HT-29 (cell line): ENCODE measurements at places on chromosomes 2 and 18.

DNA sequence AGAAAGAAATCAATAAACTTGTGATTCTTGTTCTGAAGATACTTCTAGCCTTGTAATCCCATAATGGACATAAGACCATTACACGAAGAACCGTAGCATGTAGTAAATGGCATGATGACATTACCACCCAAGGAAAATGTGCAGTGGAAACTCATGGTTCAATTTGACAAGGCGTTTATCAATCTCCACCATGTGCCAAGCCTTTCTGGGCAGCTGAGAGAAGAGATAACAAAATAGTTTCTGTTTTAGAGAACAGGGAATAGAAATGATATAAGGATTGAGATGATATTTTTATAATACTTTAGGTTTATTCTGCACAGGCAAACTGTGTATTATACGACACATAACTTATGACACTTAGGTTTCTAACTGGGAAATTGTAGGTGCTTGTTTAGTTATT, 19.2 kb downstream of the ABI2 start:
- no peak for DNase-seq

DNA sequence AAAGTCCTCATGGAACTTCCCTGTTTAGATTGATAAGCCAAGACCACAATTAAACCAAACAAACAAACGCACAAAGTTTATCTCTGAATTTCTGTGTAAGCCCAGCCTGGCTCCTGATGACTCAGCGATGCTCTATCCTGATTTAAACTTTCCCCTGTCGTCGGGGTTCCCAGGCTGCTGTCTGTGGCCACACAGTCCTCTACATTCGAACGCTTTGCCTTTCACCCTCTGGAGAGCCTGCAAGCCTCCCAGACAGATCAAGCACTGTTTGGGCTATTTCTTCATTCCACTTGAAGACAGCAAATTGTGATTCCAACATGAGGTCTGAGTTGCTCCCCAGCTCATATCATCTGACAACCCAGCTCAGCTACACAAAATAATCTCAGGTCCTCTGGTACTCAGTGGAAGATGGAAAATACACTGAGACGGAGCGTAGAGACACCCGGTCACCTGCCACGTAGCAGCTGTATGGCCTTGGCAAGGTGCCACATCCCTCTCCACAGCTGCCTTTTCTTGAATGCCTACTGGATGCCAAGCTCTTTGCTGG, 51.2 kb downstream of the CYRIA start:
- no peak for DNase-seq

- no peak for DNase-seq
Observed at GRCh38 chr2:190214426-190215194, 105.0 kb downstream of the HIBCH start.

GRCh38 chr2:30911327-30911726, 104.1 kb upstream of the CAPN13 start:
- no peak for DNase-seq

DNA sequence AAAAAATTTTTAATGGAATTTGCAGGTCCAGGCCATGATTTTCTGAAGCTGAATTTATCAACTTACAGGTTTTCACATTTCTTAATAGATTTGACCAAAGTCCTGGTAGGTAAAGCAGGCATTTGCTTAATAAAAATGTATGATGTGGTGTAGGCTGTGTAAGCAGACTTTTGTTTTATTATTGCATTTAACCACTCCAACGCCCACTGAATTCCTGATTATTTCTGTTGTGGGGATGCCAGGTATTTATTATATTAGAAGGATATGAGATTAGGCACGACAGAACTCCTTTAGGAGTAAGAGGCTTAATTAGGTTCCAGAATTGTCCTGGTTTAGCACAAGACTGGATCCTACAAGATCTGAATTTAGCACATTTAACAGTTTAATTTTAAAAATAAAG, 111.1 kb downstream of the ADCYAP1 start:
- DNase-seq = no peak

- peak; percentile 80 for DNase-seq
Observed at GRCh38 chr2:227106845-227107759, 56.9 kb downstream of the COL4A4 start.

DNA sequence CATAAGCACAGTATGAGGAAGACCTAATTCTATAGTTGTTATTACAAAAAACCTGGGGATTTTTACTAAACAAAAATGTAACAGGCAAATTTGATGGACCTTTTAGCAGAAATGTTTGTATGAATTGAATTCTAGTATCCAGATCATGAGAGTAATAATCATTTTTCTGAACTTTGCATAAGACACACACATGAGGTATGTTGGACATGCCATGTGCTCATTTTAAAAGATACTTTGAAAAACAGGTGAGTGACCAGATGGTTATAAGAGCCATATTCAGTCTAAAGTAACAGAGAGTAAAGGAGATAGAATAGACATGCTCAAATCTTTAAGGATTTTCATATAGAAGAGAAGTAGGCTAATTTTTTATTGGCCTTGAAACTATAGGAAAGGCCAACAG, 663.6 kb downstream of the NRXN1 start:
- no peak for DNase-seq

DNA sequence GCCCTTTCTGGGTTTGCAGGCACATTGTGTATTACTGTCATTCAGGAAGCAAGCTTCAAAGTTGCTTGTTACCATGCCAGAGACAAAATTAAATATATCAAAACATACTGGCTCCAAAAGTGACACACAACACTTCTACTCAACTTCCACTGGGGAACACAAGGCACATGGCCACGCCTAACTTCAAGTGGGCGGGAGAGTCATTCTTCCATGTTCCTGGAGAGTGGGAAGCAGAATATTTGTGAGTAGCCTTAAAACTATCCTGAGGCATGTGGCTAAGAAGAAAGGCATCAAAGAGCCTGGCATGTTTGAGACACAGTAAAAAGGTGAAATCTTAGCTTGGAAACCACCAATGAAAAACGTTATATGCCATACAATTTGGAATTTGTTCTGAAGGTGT, 90.5 kb upstream of the TACR1 start:
- DNase-seq = no peak

- no peak for DNase-seq
Observed at GRCh38 chr2:90076311-90076710, 1384.8 kb downstream of the RPIA start.

GRCh38 chr2:121388371-121388770, 103.4 kb upstream of the TFCP2L1 start:
- no peak for DNase-seq

- no peak for DNase-seq
Observed at GRCh38 chr2:128442891-128443302, 124.2 kb upstream of the HS6ST1 start.

- no peak for DNase-seq
Observed at GRCh38 chr18:79472176-79472575, 76.4 kb downstream of the NFATC1 start.

GRCh38 chr2:190420801-190421200, 12.6 kb downstream of the MFSD6 start:
- no peak for DNase-seq

GRCh38 chr2:112493858-112494648, 12.1 kb downstream of the TTL start:
- DNase-seq = peak; percentile 43

- no peak for DNase-seq
Observed at GRCh38 chr2:96214554-96214953, 5.9 kb upstream of the STARD7 start.

GRCh38 chr2:236517251-236518031, 52.2 kb upstream of the ACKR3 start:
- DNase-seq = no peak

DNA sequence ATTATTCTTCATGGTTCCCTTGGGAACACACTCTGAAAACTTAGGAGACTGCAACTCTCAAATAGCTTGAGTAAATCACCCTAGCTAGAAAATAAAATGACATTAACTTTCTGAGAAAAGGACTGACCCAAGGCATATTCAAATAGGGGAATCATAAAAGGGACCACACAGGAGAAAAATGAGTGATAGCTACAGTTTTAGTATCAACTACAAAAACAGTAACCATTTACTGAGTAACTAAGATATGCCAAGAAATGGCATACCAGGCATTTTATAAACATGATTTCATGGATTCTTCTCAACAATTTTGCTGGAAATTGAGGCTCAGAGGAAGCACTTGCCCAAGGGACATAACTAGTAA, 84.5 kb downstream of the AFF3 start:
- no peak for DNase-seq

GRCh38 chr2:234099266-234099665, 48.8 kb downstream of the SPP2 start:
- DNase-seq = no peak

DNA sequence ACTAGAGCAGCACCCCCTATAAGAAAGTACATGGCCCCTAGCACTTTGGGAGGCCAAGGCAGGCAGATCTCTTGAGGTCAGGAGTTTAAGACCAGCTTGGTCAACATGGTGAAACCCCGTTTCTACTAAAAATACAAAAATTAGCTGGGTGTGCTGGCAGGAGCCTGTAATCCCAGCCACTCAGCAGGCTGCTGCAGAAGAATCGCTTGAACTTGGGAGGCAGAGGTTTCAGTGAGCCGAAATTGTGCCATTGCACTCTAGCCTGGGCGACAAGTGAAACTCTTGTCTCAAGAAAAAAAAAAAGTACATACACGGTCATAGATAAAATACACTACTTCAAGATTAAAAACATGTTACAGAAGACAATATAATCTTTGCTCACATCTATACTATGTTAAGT, 63.8 kb downstream of the RAPH1 start:
- DNase-seq = no peak

DNA sequence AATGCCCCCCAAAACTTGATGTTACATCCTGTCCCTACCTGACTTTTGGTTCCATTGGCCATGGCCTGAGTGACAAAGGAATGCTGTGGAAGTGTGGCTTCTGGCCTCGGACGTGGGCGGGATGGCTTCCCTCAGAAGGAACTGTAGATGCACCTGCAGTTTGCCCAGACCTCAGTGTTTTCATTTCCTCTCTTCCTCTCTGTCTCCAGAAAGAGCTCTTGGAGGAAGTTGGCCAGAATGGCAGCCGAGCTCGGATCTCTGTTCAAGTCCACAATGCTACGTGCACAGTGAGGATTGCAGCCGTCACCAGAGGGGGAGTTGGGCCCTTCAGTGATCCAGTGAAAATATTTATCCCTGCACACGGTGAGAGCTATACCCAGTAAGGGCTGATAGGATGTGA, 61.0 kb upstream of the TMEM87B start:
- no peak for DNase-seq

DNA sequence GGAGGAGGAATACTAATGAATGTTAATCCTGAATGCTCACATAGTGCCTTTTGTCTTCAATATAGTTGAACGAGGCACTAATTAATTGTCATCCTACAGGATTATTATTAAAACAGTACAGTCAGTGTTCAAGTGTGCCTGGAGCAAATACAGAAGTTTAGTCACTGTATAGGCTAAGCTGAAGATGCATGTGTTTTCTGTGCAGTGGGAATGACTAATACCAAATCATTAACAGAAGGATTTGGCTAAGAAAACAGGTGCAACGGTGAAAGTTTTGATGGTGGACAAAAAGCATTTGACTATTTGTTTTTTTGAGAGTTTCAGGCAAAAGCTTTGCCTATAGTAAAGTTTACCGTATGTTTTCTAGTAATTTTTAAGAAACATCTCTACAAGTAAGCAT, 62.8 kb downstream of the DCC start:
- no peak for DNase-seq

- DNase-seq = no peak
Observed at GRCh38 chr2:10499911-10500521, 51.9 kb upstream of the ODC1 start.

- no peak for DNase-seq
Observed at GRCh38 chr2:17166506-17166905, 351.7 kb downstream of the RAD51AP2 start.

DNA sequence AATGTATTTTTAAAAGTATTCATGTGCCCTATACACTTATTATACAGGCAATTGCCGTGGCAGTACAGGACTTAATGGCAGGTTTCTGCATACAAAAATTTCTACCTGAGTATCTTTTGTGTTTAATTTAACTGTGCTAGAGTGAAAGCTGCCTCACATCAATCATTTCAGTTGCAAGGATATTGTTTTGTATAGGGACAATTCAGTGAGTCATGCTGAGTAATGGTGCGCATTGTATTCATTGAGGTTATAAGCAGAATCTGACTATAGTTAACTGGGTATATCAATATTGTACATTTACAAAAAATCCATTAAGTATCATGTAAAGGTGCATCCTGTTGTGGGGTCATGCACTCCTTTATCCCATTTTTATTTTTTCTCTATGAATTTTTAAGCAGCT, 121.5 kb downstream of the GCA start:
- no peak for DNase-seq

- no peak for DNase-seq
Observed at GRCh38 chr2:40962026-40962425, 510.1 kb upstream of the SLC8A1 start.

DNA sequence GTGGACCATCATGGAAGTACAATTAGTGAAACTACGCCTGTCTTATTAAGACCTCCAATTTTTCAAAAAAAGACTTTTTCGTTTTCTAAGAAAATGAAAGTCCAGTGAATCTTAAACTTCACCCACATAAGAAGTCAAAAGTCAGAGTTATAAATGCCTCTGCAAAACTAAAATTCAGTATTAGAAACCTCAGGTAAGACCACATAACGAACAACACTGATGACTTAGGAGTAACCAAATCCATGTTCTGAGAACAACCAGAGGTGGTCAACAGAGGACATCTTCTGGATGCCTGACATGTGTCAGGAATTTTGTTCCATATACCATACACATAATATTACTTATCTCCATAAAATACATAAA, 62.4 kb downstream of the RPL31 start:
- no peak for DNase-seq

- no peak for DNase-seq
Observed at GRCh38 chr2:216107760-216108159, 1.4 kb upstream of the XRCC5 start.

GRCh38 chr2:85714841-85715240, 20.7 kb downstream of the GNLY start:
- DNase-seq = no peak

DNA sequence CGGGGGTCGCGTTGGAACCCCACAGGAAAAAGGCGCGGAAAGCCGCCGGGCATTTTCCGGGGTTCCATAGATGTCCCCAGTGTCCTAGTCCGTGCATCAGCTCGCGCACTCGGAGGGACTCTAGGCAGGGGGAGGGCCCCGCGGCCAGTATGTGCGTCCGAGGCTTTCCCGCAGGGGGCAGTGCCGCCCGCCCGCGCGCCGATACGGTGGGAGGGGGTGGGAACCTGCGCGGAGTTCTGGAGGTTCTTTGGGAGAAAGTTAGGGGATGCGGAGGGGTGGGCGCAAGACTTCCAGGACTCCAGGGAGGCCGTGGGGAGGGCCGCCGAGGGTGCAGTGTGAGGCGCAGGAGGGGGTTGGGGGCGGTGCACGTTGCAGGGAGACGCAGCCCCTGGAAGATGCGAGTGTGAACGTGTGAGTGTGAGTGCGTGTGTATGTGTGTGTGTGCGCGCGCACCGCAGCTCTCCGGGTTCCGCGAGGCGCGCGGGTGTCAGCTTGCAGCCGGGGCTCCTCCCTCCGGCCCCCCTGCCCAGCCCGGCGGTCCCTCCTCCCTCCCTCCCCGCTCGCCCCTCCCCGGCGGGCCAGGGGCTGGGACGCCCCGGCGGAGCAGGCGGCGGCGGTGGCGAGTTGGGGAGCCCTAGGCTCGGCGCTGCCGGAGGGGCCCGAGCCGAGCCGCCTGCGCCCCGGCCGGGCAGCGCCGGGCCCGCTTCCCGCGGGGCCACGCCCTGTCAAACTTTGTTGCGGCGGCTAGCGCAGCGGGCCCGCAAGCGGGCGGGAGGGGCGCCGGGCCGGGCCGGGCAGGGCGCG, at the start of gene TCF7L1:
Gene TCF7L1, plus strand, starts transcription at position 559 of the 804 bp plus-strand sequence. CDS start 293 bp downstream, outside the sequence.
- DNase-seq = no peak

- DNase-seq = no peak
Observed at GRCh38 chr18:38932752-38933151, 1367.2 kb upstream of the CELF4 start.
